Spleen (tissue), 13 donors: ENCODE measurements at places on chromosomes 5 and 9. TPM values are rescaled to one million over a fixed set of nuclear protein-coding genes. Genes with fewer than 3 reads are reported as not detected.
A peak's percentile ranks its signal among the peaks of the same experiment; 100 is the strongest.

GRCh38 chr9:89999534-90000370 lies 394.9 kb downstream of the GADD45G start:
- DNase-seq = peak; percentile 88

- no peak for DNase-seq
Measured at GRCh38 chr5:73126381-73126780, 6.0 kb downstream of the TMEM171 start.

- no peak for DNase-seq
Measured at GRCh38 chr5:158079097-158079496, 220.2 kb upstream of the CLINT1 start.

HNRNPH1 gene
- 451 TPM for polyA plus RNA-seq

DNA sequence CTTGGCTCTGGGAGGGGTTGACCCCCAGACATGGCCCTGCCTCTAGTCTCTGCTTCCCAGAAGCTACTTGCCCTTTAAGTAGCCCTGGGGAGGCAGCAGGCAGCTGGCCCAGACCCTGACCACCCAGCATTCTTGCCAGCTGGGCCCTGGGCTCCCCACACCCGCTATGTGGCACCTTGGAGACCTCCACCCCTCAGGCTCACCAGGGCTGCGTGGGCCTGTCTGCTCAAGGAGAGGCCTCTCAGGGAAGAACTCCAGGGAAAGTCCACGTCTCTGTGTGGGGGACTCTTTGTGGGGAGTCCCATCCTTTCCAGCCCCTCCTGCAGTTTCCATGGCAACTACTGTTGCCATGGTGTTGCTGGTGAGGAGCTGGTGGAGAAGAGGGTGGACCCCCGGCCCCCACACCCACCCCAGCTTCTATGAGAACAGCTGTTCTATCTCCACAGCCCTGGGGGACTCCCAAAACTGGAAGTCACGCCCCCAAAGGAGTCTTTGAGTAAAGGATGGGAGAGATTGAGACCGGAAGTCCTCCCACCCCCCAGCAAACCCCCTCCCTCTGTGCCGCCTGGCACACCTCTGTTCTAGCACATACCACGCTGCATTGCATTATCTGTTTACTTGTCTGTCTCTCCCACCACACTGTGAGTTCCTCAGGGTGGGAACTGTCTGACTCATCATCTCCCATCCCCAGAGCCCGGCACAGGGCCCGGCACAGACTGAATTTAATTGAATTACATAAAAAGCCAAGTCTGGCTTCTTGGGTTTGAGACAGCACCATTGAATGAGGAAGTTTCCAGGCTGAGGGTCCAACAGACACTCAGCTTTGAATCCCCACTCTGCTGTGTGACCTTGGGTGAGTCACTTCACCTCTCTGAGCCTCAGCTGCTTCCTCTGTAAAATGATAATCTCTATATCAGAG lies 12.6 kb downstream of the DNM1 start:
- DNase-seq = no peak

GRCh38 chr5:10563945-10564837 lies at the start of gene ANKRD33B:
ANKRD33B (plus strand) TSS chr5:10564070; CDS start chr5:10564468, 398 bp downstream.
- peak; percentile 94 for DNase-seq

- DNase-seq = no peak
Measured at GRCh38 chr5:172117977-172118701, 69.9 kb downstream of the STK10 start.

PDCD1LG2 gene
- polyA plus RNA-seq = 2.0 TPM

DNA sequence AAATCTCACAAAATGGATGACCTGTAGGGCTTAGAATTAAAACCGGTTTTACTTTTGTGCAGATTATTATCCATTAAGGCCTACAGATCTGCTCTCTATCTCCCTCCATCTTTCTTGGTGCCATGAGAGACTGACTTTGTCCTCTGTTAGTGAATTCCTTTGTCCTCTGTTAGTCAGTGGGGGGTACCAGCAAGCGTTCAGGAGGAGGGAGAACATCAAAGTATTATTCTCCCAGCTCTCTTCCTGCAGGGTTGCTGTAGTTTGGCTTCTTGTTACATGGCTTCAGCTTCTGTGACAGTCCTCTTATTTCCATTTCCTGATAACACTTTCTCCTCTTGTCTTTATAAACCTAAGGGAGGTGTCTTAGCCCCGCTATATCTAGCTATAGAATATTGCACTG lies 850.5 kb upstream of the SEMA6A start:
- DNase-seq = no peak

GRCh38 chr9:124399968-124400940 lies 15.0 kb downstream of the PSMB7 start:
- DNase-seq = no peak
